ENCODE measurements at places on chromosomes 4 and X.

DNA sequence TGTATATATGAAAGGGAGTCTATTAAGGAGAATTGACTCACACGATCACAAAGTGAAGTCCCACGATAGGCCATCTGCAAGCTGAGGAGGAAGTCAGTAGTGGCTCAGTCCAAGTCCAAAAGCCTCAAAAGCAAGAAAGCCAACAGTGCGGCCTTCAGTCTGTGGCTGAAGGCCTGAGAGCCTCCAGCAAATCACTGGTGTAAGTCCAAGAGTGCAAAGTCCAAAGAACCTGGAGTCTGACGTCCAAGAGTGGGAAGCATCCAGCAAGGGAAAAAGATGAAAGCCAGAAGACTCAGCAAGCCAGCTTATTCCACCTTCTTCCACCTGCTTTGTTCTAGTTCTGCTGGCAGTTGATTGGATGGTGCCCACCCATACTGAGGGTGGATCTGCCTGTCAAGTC is 104.1 kb downstream of the IL1RAPL2 start:
- no peak for DNase-seq

DNA sequence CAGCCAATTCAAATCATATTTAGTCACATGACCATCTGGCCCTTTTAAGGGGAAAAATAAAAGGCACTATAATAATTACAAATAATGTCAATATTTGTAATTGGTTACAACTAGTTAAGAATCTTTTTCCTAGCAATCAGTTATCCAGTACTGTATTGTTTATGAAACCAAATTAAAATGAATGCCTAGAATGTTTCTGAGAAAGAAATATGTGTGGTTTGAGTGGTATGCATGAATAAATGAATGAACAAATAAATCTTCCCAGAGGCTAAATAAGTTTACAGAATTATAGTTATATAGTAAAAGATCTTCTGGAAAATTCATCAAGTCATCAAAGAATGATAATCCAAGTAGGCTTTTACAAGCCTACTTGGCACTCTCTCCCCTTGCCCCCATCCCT is 55.8 kb upstream of the F8A3 start:
- no peak for DNase-seq

GRCh38 chr4:40721730-40722171 is 28.0 kb upstream of the NSUN7 start:
- DNase-seq, result peak; percentile 26

GRCh38 chr4:107246761-107247160 is 210.6 kb upstream of the DKK2 start:
- no peak for DNase-seq

- DNase-seq, result no peak
These were observed 22.3 kb downstream of the MORF4L2 start for GRCh38 chrX:103663981-103664762.

DNA sequence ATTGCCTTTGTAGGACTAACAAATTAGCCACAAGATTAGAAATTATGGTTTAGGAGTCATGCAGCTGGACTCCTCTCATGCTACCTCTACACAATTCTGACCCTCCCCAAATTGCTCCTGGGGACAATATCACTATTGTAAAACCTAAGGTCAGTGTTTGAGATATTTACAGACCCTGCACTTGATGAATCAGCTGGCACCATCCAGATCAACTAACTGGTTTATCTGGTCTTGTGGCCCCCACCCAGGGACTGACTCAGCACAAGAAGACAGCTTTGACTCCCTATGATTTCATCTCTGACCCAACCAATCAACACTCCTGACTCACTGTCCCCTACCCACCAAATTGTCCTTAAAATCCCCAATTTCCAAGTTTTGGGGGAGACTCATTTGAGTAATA is 192.4 kb downstream of the STPG2 start:
- DNase-seq, result no peak

DNA sequence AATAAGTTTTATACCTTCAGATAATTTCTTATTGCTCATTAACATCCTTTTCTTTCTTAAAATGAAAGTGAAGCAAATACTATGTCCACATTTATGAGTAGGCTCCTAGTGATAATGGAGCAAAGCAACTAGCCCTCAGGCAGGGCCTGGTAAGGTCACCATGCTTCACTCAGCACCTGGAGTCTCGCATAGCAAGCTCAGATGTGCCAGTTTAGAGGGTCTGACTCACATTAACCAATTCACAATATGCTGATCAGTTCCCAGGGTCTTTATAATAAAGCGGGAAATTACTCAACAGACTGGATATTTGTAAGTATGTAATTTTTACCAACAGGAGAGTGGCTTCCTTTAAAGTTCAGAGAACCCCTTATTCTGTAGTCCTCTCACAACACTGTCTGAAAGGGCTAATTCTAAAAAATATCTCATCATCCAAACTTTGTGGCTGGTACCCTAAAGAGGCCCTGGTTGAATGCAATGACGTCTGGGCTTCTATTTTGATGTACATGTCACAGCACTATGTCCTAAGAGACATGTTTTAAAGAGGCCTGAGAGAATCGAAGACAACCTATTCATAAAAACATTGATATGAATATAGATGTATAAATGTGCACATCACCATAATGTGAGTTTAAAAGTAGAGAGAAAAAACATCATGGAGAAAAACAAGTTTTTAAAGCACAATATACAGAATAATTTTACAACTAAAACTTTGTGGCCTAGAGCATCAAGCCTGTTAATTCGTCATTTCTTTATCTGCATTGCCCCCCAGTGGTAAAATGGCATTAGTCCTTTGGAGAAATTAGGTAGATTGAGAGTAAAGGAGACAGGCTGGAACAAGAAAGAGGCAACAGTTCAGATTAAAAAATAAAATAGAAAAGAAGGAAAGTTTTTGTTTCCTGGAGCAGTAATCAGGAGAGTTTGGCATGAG is 44.3 kb downstream of the IL21 start:
- DNase-seq, result peak; percentile 52

- no peak for DNase-seq
These were observed 523.6 kb upstream of the BOD1L1 start for GRCh38 chr4:14151101-14151500.

GRCh38 chr4:113375964-113376666 is 326.7 kb downstream of the ANK2 start:
- no peak for DNase-seq

- no peak for DNase-seq
These were observed 81.1 kb upstream of the NEIL3 start for GRCh38 chr4:177228599-177228998.

DNA sequence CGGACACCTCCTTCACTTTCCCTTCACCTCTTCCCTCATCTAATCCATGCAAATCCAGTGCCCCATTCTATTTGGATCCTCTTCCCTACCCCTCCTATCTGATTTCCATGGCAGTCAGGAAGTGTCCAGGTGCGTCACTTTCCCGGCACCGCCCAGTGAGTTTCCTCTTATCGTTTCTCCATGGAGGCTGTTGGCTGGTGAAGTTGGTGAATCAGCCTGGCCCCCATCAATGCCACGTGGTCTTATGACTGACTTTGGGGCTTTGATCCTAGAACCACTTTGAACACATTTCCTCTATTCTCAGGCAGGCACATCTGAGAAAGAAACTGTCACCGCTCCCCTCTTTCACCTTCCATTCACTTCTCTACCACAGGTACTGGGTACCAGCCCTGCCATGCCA is 137.8 kb downstream of the CEP135 start:
- no peak for DNase-seq

DNA sequence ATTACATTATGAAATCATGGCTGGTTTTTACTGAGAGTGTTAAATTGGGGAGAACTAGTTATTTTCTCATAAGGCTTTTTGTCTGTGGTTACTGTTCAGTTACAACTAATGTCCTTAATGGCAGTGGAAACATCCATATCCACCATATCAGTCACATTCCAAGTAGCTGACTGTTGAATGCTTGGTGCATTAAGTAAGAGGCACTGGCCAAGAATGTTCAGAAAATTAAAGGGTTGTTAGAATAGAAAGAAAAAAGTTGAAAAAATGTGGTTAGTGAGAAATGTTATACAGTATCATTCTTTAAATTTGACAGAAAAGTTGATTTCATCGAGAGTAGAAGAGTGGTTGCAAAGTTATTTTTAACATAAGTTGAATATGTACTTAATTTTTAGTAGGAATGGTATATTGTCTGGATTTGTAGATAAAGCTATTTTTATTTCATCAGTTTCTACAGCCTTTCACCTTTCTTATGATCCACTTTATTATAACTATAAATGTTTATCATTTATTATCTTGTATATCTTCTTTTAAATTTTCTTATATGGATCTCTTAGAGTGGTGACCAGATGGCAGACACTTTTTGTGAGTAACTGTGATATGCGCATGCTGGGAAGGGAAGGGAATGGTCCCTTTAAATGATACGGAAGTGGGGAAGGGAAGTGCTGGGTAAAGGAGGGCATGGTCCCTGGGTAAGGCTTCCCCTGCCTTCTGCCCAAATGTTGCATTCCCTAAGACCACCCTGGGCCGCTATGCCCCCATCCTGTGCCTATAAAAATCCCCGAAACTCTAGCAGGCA is 2407.1 kb downstream of the ARAP2 start:
- DNase-seq, result peak; percentile 88

GRCh38 chrX:24131476-24131875 is 18.1 kb upstream of the ZFX start:
- no peak for DNase-seq

DNA sequence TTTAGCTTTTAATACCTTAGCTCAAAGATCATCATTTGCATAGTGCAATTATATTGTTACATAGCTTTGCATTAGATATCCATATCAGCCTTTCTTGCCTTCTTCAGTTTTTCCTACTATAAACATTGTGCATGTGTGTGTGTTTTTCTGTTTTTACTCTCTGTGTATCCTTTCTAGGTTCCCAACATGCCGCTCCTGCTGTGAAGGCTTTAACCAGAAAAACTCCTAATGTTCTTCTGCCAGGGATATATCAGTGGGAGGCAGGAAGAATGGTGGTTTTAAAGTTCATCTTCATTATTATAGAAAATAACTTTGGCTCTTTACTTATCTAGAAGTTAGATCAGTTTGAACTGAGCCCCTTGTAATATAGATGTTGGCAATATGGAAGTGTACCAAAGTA is 61.2 kb downstream of the CPE start:
- no peak for DNase-seq

DNA sequence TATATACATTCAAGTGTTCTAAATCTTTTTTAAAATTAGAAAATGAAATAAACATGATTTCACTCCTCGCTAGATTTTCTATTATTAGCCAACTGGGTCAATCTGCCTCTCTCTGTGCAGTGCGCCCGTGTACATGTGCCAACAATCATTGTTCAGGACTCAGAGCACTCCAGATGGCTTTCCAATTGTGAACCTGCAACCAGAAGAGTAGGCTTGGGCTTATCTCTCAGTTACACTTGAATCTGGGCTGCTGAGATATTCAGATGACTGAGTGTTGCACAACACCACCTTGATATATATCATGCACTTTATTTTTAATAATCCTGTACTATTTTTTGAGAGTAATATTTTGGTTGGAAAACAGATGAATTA is 184.0 kb upstream of the FSTL5 start:
- peak; percentile 24 for DNase-seq

- no peak for DNase-seq
These were observed 621.1 kb downstream of the BCOR start for GRCh38 chrX:39476604-39477021.

DNA sequence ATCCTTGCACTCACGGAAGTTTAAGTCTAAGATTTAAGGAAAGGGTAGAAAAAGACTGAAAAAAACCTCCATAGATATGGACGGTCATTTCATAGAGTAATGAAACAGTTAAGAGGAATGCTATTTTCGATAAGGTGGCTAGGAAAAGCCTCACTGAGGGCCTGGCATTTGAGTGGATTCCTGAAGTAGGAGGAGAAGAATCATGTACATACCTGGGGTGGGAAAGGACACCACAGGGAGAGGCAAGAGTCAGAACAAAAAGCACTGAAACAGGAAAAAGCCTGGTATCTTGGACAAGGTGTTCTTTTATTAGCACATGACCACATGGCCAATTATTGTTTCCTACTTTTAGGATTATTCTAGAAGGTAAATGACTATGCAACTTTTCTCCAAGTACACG is 547.2 kb upstream of the DIPK2B start:
- no peak for DNase-seq

- DNase-seq, result no peak
These were observed 185.5 kb downstream of the MGST2 start for GRCh38 chr4:139851133-139851532.

GRCh38 chr4:184898793-184899192 is 73.0 kb upstream of the ACSL1 start:
- DNase-seq, result no peak

GRCh38 chr4:38188631-38189101 is 228.5 kb downstream of the PTTG2 start:
- no peak for DNase-seq

- peak; percentile 48 for DNase-seq
These were observed 511 bp downstream of the PPM1K start for GRCh38 chr4:88283661-88284438.

GRCh38 chrX:3176439-3176820 is 135.2 kb downstream of the ARSF start:
- peak; percentile 81 for DNase-seq

- DNase-seq, result no peak
These were observed 313.4 kb upstream of the BOD1L1 start for GRCh38 chr4:13940921-13941320.

- DNase-seq, result no peak
These were observed 765.7 kb upstream of the FTHL17 start for GRCh38 chrX:31837445-31838049.

DNA sequence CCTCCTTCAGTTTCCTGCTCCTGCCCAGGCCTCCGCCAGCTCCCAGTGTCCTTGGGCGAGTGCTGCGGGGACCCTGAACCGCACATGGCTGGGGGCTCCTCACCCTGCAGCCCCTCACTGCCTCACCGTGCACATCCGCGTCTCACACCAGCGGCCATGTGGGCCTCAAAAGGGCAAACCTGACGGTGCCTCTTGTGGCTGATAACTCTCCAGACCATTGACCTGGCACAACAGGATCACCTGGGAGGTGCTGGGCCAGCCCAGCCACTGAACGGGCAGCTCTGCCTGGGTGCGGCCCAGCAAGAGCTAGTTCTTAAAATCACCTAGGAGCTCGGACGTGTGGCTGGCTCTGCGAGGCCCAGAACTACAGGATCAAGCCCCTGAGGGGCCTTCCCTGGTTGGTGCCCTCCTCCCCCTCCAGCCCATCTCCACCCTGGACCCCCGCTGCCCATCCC is 4.1 kb upstream of the S100P start:
- no peak for DNase-seq

GRCh38 chrX:9678215-9678965 is 87.3 kb downstream of the GPR143 start:
- peak; percentile 29 for DNase-seq

GRCh38 chr4:106585915-106586349 is 217.4 kb upstream of the GIMD1 start:
- peak; percentile 57 for DNase-seq

Data from amniotic epithelial cell (primary cell).